ENCODE measurements at places on chromosomes 4 and X.

- DNase-seq, result no peak
These were observed 19.5 kb upstream of the WDFY3 start for GRCh38 chr4:84985952-84986351.

DNA sequence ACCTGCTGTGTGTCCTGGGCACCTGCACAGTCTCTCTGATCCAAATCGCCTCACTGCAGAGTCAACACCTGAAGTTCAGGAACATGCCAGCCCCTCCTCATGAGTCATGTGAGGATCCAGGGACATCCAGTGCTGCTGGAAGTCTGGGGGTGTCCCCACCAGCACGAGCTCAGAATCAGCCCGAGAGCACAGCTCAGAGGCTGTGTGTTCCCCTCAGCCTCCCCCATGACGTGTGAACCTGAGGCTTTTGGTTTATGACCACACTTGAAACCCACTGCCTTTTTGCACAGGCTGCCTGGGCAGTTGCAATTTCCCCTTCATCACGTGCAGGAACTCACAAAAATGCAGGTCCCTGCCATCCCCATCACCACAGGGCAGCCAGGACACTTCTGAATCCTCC is 47.1 kb downstream of the PPP2R2C start:
- DNase-seq, result no peak

GRCh38 chr4:126784966-126785580 is 847.7 kb upstream of the INTU start:
- no peak for DNase-seq

DNA sequence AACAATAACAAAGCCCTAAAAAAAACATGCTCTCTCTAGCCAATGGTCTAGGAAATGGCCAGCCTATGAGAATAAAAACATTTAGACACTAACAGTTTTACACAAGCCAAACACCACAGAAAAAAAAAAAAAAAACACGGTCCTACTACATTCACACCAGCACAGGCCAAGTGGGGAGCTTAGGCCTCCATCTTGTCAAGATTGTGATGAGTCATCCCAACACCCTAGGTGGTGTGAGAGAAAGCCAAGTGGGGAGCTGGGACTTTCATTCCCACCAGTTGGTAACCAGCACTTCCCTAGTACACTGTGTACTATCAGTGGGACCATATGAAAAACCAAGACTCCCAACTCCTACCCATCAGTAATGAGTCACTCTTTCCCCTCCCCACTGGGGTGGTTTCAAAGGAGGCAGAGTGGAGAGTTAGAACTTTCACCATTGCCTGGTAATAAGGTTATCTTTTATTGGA is 95.6 kb downstream of the ADAMTS3 start:
- no peak for DNase-seq

DNA sequence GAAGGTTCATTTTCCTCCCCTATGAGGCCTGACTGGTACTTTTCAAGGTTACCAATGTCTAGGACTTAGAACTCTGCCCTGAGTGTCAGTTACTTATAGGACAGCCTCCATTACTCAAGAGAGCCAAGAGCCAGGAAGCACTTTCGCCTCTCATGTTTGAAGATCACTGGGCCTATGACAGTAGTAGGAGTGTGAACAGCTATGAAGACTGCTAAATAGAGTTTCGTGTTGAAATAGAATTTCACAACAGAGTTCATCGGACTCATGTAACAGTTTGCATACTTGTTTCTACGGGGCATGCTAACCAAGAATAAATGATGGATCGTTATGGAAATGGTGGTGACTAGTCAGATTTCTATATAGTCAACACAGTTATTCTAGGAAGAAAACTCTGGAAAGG is 97.8 kb upstream of the GPC4 start:
- DNase-seq, result no peak

DNA sequence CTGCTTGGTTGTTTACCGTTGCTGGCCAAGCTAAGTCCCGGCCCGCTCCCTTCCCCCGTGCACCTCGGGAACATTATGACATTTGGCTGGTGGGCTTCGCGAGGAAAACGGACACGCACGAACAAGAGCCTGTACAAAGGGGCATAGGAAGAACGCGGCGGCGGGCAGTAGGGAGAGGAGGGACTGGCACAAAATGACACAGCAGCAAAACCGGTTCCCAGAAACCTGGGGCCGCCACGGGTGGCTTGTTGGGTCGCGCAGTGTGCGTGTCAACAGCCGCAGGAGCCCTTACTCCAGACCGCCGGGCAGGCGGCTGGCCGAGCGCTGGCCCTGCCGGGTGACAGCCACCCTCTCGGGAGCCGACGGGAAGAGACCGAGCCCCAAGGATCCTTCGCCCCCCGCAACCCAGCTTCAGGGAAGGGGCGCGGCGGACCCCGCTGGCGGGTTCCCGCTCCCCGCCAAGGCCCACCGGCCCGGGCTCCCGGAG is 1.6 kb upstream of the LIN54 start:
- DNase-seq, result peak; percentile 49

DNA sequence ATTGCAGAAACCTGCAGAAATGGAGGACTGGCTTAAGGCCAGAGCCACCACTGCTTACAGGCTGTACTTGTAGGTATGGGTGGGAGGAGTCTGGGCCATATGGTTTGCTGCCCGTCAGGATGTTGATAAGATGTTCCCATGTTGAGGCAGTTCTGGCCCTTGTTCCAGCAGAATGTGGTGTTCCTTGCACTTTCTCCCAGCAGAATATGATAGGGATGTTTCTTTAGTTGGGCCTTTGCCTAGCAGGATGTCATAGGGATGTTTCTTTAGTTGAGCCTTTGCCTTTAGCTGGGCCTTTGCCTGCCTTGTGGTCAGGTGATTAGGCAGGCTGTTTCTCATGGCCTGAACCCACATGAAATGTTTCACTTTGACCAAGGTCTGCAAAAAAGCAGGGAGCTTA is 139.1 kb upstream of the PAQR3 start:
- DNase-seq, result peak; percentile 80

DNA sequence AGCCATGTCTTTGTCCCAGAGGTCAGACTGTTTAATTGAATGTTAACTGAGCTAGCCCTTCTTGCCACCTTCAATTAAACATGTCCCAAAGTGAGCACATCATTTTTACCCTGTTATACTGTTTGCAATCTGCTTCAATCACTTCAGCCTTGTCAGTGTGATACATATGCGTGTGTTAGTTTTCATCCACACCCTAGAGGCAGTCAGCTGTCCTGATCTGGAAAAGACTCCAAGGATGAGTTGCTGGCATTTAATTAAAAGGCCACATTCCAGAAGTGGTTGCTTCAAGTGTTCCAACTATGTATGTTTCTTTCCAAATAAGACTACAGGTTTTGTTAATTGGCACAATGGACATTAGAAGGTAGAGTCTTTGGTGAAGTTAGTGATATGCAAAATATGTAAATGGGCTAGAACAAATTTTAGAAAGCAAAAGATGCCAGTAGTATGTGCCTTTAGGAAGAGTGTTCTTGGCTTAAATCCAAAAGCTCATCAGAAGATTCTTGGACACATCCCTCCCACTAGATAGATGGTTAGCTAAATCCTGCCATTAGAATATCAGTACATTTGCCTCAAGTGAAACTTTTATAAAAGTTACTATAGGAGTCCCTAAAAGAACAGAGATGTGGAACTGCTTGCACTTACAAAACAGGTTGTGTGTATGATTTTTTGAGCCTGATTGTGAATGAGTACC is 79.5 kb upstream of the SLIT2 start:
- DNase-seq, result no peak

DNA sequence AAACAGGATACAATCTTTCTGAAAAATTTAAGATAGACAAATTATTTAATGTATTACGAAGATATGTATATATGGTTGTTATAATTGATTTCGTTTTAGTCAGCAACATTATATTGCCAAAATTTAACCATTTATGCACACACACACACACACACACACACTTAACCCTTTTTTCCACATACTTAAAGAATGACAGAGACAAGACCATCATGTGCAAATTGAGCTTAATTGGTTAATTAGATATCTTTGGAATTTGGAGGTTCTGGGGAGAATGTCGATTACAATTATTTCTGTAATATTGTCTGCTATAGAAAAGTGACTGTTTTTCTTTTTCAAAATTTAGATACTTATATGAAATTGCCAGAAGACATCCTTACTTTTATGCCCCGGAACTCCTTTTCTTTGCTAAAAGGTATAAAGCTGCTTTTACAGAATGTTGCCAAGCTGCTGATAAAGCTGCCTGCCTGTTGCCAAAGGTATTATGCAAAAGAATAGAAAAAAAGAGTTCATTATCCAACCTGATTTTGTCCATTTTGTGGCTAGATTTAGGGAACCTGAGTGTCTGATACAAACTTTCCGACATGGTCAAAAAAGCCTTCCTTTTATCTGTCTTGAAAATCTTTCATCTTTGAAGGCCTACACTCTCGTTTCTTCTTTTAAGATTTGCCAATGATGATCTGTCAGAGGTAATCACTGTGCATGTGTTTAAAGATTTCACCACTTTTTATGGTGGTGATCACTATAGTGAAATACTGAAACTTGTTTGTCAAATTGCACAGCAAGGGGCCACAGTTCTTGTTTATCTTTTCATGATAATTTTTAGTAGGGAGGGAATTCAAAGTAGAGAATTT is 5.2 kb downstream of the ALB start:
- DNase-seq, result no peak

DNA sequence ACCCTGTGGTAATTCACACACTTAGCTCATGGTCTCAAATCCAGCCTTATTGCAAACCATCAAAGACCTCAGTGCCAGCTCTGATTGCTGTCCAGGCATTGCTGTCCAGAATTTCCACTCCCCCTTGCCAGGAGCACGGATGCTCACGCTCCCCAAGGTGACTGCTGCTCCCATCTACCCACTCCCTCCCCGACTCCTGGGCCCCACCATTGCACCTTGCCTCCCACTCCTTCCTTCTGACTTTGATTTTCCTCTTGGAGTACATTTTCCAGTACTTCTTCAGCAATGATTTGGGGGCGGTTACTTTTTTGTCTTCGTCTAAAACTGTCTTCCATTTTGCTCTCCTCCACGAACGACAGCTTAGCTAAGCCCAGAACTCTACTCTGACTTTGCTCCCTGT is 11.5 kb downstream of the ZFYVE28 start:
- no peak for DNase-seq

DNA sequence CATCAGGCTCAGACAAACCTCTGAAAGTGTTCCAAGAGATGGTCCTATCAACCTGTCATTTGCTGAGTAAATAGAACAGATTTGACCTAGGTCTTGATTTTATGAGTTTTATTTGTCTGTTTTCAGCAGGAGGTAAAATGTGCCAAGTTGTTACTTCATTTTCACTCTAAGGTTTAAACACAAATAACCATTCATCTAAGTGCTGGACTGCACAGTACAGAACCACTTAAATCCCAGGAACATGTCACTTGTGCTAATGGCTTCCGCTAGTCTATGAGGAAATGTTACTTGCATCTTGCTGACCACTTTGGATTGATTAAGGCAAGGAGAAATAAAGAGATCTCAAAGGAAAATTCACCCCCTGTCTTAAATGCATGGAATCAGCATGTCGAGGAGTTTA is 660.7 kb downstream of the SMARCA1 start:
- DNase-seq, result no peak

DNA sequence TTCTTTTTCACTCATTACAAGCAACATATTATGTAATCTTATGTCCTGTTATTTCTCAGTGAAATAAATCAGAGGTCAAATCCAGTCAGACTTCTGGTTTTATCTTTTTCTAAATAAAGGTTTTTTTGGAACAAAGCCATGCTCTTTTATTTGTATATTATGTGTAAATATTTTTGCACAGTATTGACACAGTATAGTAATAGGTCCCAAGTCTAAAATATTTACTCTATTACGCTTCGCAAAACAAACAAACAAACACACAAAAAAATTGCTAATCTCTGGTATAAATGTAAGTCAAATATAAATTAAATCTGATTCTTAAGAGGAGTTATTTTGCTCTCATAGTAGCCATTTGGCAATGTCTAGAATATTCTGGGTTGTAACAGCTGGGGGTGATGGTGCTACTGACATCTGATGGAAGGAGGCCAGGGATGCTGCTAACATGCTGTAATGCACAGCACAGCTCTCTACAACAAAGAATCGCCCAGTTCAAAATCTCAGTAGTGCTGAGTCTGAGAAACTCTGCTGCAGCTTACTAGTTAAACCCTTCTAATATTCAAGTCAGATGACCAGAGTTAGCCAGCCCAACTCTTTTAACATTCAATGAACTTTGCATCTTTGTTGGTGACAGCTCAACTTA is 602.1 kb downstream of the RAB28 start:
- no peak for DNase-seq

- no peak for DNase-seq
These were observed 41.0 kb upstream of the DMD start for GRCh38 chrX:33252306-33252825.

DNA sequence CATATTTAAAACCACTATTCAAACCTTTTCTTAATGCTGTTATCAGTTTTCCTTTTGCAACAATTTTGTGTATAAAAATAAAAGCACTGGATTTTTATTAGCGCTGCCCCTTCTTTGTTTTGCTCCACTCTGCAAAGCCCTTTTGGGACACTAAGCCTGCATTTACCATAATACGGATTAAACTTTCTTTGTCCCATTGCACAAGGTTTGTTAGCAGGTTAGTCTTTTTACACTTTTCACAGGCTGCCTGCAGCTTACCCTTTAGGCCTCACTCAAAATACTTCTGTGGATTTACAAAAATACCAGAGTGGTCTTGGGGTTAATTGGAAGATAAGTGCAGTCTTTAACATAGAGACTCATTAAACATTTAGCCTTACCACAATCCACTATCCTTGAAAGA is 35.7 kb upstream of the MAB21L2 start:
- no peak for DNase-seq
